ENCODE measurements at places on chromosomes 2 and 18.

DNA sequence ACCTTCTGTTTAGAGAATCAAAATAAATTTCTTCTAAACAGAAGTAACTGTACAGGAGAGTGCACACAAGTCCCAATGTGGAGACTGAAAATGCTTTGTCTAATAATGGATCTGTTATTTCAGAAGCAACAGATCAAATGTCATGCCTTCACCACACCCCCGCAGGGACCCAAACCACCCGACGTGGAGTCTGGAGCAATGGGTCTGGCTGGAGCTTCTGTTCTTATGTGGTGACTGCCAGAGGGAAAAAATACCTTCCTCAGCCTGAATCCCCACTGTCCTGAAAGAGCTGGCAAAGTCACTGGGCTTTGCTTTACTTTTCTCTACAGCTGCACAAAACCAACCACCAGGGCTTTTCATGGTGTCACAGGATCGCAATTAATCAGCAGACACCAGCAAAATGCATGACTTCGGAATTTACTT is 119.0 kb upstream of the ZFP36L2 start:
- no peak for DNase-seq

DNA sequence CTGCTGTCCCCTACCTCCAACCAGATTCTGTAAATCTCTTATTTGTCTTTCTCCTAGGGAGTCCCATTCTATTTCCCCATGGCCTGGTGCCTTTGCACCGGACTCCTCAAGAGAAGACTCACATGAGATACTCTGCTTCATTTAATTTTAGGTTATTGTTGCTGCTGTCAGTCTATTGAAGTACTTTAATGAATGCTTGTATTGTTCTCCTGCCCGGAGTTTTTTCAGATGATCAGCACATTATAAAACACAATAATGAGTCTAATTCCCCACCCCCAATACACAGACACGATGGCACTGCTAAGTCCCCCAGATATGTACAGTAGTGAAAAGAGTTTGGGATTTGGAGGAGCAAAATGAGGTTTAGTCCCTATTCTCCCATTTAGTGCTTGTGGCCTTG is 58.9 kb downstream of the HAUS1 start:
- DNase-seq = no peak

DNA sequence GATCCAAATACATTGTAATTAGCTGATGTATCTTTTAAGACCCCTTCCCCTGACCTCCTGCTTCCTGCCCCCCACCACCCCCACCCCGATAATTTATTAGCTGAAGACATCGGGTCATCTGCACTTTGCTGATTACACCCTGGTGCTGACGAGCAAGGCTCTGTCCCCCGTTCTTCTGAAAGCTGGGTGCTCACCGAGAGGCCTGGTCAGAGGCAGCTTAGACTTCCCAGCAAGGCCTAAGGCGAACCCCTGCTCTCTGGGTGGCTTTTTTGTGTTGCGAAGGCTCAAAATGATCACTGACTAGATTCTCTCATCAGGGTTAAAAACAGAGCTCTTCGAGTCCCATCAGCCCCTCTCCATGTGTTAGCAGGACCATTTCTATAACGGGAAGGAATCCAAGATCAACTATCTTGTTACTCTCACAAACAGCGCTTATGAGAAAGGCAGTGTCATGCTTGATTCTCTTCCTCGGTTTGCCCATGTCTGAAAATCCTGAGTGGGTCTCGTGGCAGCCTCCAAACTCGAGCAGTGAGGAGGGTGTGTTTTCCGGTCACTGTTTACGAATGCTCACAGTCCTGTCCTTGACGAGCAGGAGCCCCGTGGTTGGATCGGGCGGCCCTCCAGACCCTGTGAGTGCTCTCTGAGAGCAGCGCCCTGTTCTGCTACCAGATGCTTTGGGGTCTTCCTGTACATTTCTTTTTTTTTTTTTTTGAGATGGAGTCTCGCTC is 201.6 kb downstream of the HDAC4 start:
- no peak for DNase-seq

DNA sequence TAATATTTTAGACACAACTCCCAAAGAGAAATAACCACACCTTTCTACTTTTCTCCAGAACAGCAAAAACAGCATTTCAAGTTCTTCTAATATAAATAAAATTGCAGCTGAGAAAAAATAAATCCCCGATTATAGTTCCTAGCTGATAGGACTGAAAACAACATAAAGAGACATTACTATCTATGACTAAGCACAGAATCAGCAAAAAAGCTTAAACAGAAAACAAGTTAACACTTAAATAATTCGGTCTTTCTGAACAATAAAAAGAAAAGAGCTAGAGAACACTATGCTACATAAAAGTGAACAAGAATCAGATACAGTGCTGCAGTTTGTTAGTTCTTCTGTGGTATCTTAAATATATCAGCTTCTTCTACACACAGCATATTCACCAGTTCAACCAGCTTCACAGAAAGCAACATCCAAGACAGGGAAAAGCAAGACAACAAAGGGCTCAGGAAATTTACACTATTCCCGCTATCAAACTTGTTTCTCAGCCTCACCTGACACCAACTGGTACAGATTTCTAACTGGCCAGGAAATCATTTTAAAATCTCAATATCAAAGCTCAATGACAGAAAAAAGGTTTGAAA is 28.6 kb downstream of the FEZ2 start:
- no peak for DNase-seq

DNA sequence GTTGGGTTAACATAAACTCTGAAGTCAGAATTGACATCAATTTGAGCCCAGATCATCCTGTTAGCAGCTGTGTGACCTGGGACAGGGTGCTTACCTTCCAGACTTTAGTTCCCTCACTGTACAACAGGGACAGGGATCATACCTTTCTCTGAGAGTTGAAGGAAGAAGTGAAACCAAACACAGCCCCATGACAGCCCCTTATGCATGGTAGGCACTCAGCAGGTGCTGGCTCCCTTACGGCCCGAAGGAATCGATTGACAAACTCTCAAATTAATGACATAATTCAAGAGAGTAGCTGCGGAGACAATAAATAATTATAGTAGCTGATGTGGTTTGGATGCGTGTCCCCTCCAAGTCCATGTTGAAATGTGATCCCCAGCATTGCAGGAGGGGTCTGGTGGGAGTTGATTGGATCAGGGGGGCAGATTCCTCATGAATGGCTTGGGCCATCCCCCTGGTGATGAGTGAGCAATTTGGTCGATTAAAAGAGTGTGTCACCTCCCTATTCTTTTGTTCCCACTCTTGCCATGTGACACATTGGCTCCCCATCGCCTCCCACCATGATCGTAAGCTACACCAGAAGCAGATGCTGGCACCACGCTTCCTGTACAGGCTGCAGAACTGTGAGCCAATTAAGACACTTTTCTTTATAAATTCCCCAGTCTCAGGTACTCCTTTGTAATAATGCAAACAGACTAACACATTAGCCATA is 72.4 kb downstream of the ODC1 start:
- DNase-seq = no peak

DNA sequence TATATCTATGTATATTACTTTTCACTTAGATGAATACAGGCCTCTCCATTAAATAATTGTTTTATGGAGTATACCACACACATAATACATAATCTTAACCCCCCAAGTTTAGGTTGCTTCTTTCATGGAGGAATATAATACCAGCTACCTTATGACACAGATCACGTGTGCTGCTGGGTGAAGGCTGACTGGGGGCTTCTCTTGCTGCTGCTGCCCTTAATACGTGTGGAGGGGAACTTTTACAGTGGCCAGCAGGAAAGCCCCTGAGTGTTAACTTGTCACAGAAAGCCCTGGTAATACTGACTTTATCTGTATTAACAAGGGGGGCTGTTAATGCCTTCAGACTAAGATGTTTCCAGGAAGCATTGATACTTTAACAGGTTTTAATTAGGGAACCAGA is 63.1 kb downstream of the LAMA3 start:
- DNase-seq = no peak

GRCh38 chr2:198309673-198310280 is 505.4 kb downstream of the PLCL1 start:
- peak; percentile 5 for DNase-seq

All from stimulated activated CD4-positive, alpha-beta T cell treated with anti-CD3 and anti-CD28 coated beads, Interleukin-15, amount 100 ng/mL, for 1 hour (primary cell).